ENCODE measurements at places on chromosomes 13 and 19. TPM values are rescaled to one million over a fixed set of nuclear protein-coding genes. Genes with fewer than 3 reads are reported as not detected.

The CACNG7 gene
- total RNA-seq = not detected

The ADGRE1 gene
- total RNA-seq = not detected

The NLRP11 gene
- total RNA-seq = not detected

The RFPL4A gene
- not detected for total RNA-seq

The GPATCH1 gene
- total RNA-seq = 5.2 TPM

The WDR88 gene
- not detected for total RNA-seq

The CLIP3 gene
- total RNA-seq = 2.1 TPM

The GNG7 gene
- 0.25 TPM for total RNA-seq

The CAB39L gene
- total RNA-seq = 6.6 TPM

The HCST gene
- not detected for total RNA-seq

The PRTN3 gene
- total RNA-seq = not detected

The GRK1 gene
- not detected for total RNA-seq

The DNAAF3 gene
- total RNA-seq = 1.8 TPM

The SMARCA4 gene
- 90.7 TPM for total RNA-seq

The MIA gene
- not detected for total RNA-seq

The N4BP2L1 gene
- 5.9 TPM for total RNA-seq

The ZNF429 gene
- total RNA-seq = 2.7 TPM

Measured in mammary microvascular endothelial cell (primary cell).